Hepatic stellate cell (primary cell): ENCODE measurements at places on chromosomes 7 and 10.

DNA sequence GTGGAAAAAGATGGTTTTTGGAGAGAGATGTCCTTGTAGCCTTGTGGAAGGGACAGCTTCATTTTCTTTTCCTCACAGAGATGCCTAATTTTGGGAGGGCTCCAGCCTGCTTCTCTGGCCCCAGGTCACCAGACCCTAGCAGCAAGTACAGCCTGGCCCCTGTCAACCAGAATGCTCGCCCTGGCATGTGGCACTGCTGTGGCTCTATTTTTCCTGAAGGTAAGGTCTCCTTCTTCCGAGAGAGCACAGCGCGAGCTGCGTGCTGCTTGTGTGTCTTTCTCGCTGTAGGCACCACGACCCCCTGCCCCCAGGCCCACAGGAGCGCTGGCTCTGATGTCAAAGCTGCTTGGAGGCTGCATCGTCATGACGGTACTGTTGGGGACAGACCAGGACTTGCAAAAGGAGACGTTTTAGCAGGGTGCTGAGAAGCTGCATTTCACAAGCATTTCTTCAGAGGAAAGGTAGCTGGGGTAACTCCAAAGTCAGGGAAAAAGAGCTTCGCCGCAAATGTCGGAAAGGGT lies 58.7 kb downstream of the CLEC2L start:
- no peak for DNase-seq

DNA sequence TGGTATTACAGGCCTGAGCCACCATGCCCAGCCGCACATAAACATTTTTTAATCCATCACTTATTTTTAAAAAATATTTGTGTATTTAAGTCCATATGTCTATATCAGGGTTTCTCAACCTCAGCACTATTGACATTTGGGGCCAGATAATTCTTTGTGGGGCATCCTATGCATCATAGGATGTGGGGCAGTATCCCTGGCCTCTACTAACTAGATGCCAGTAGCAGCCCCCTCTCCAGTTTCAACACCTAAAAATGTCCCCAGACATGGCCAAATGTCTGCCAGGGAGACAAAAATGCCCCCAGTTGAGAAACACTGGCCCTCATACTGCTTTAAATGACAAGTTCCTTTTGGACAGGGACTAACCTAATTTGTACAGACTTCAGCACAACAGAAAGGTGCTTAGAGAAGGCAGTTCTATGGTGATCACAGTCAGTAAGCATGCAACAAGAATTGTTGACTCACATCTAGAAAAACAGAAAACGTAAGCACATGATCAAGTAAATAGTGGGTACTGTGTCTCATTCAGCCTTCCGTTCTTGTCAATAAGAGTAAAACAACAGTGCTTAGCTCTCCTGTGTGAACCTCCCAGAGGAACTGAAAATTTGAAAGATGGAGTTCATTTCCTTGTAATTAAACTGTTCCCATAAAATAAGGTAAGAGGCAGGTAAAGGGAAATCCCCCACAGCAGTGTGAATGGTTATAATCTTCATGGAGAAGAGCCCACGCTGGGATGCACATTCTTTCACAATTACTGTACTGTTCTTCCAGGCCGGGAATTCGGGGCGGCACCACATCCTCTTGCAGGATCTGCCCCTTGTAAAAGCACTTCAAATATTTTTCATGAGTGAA lies 17.3 kb upstream of the ADRB1 start:
- DNase-seq: peak; percentile 41

DNA sequence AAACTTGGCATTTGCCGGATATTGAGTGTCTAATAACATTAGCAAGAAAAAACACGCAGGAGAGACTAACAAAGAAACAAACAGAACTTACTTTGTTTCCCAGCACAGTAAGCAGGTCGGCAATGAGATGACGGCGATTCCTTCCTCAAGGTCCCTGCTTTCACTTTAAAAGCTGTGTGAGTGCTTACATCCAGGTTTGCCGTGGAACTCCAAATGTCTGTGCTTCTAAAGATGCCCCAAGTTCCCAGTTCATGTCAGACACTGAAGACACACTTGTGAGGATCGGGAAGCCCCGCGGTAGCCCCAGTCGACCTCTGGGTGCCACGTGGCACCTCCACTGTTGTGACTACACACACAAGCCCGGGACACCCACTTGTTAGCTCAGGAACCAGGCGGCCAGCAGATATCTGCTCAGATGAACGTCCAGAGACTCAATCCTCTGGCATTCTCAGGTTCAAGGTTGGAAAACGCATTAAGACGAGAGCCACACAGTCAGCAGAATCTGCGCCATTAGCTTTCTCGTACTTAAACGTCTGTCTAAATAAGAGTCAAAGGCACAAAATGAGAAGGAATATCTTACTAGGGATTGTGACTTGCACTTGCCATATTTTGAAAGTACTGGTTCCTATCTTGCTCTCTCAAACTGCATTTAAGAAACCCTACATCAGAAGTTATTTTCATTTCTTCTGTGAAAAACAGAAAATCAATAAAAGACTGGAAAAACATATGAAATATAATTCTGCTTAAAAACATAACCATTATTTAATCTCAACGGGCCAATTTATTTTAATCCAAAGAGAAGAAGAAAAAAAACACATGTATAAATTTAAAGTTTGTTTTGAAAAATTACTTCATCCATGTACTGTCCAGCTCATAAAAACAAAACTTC lies 207.6 kb upstream of the KLF14 start:
- no peak for DNase-seq

GRCh38 chr10:44673245-44673983 lies 237.7 kb upstream of the TMEM72 start:
- DNase-seq: no peak

- DNase-seq: no peak
Observed at GRCh38 chr7:121744319-121744718, 128.6 kb upstream of the PTPRZ1 start.

GRCh38 chr7:38432080-38432479 lies 158.6 kb upstream of the TARP start:
- DNase-seq: no peak

DNA sequence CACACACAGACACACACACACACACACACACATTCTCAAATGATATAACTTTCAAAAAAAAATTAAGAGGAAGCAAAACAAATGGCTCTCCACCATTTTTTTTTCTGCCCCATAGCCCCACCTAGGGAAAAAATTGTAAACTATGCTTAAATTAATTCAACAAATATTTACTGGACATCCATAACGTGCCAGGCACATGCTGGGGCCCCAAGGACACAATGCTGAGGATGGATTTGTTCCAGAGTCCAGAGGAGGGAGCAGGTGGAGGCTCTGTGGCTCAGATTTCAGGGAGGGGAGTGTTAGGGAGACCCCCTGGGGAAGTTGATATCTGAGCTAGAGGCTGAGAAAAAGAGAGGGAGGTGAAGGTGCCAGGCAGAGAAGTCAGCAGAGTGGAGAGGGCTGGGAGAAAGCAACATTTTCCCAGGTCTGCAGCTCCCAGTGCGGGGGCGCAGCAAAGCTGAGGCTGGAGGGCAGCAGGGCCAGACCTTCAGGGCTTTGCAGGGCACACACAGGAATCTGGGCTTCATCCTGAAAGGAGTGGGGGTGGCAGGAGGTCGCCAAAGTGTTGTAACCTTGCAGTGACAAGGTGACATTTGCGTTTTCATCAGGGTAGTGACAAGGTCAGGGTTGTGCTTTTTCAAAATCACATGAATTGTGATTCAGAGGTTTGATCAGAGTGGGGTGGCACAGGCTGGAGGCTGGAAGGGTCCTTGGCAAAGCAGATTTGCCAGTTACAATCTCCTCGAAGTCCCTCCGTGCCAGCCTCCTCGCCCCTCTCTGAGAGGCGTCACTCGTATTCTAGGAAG lies 261.6 kb downstream of the WDR11 start:
- no peak for DNase-seq

GRCh38 chr7:5494683-5495561 lies 71.3 kb upstream of the TNRC18 start:
- DNase-seq: peak; percentile 93

GRCh38 chr7:24545215-24545614 lies 28.0 kb upstream of the PALS2 start:
- no peak for DNase-seq

GRCh38 chr7:131106681-131107336 lies 220.9 kb upstream of the MKLN1 start:
- DNase-seq: peak; percentile 54

DNA sequence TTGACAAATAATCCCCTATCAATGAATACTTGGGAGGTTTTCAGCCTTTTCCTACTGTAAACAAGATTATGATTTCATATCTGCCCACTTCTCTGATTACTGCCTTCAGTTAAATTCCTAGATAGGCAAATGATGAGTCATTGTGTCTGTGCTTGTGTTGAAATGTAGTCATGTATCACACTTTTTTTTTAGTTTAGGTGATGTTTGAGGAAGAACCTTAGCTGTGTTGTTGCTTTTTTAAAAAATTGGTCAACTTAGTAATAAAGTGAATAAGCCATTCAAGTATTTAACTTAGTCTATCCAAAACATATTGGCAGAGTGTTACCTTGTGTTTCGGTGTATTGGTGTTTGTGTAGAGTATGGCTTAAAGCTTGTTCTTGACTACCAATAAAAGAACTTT lies 60.0 kb downstream of the WAC start:
- peak; percentile 29 for DNase-seq

- DNase-seq: no peak
Observed at GRCh38 chr7:34058801-34059135, 153.4 kb downstream of the BMPER start.

GRCh38 chr10:98444314-98445006 lies 2.3 kb downstream of the HPS1 start:
- DNase-seq: no peak

DNA sequence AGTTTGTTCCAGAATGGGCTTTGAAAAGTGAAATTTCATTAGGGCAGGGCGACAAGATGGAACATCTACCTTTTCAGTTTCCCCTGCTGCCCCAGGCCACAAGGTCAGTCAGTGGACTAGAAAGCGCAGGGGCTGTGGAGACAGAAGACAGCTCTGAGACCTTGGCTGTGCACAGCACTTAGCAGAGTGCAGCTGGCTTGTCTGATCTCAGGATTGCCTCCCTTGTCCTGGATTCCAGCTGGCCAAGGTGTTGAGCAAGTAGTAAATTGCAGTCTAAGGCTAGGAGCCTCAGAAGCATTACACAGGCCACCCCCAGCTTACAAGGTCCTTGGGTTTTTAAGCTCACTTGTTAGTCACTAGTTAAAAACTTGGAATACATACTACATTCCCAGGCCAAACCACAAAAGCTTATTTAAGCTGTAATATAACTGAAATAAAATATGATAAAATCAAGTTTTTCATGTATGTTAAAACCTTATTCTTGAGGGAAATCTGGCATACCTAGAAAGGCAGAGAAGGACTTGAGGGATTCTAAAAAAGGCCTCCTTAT lies 67.3 kb upstream of the NPY start:
- DNase-seq: no peak

DNA sequence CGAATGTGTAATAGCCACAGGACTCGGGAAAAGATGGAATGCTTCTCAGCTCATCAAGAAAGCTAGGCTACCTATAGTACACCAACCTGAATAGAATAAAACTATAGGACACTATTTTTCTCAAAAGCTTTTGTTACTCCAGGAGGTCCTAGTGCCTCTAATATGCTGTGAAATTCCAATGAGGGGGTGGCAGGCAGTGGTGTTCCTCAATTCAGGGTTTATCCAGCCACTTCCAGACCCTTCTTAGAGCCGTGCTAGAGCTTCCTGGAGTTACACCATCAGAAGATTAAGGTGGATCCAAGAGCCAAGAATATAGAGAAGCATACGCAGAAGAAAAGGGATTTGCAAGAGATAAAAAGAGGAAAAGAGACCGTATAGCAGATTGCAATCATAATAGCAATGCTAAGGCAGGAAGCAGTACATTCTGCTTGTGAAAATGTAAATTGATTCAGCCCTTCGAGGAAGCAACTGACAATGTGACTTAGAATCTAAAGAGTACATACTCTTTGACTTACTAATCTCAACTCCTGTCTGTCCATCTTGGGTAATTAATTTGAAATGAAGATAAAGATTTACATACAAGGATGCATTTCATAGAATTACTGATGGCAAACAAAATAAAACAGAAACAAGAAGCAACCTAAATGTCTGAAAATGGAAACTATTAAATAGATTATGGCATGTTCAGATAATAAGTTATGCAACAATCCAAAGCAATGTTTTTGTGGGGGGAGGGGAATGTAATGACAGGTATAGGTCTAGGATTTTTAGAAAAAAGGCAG lies 2.1 kb downstream of the ST8SIA6 start:
- DNase-seq: no peak

DNA sequence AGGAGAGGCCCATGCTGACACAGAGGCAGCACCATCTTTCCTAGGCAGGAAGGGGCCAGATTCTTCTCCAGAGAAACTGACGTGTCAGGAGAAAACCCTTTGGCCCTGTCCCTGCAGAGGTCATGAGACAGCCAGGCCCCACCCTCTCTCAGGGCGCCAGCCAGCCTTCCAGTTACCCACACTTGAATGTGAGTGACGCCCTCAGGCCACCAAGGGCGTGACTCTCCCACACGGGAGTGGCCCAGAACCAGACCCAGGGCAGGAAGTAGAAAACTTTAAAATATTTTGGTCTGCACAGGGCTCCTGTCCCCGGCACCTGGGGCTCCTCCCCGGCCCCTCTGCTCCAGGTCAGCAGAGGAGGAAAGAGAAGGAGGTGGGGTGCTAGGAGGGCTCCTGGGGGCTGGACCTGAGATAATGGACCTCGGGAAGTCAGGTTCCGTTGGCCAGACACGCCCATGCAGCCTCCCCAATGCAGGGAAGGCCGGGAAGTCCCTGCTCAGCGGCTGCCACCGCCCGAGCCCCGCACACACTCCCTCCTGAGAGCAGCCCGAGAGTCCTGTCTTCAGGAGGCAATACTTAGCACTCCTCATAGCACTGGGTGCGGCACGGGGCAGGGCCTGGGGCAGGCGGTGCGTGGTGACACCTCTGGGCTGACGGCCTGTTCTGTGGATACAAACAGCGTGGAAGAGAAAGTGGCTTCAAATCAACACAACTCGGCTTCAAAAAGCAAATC lies 67.0 kb upstream of the CFAP46 start:
- DNase-seq: no peak

- DNase-seq: no peak
Observed at GRCh38 chr7:42456267-42456666, 219.3 kb upstream of the GLI3 start.

- DNase-seq: no peak
Observed at GRCh38 chr10:30704026-30704600, 74.6 kb upstream of the LYZL2 start.

GRCh38 chr7:44065431-44066110 lies at the start of gene PGAM2:
Gene PGAM2 (minus strand): TSS chr7:44065567. CDS start chr7:44065529, 38 bp downstream.
- no peak for DNase-seq

DNA sequence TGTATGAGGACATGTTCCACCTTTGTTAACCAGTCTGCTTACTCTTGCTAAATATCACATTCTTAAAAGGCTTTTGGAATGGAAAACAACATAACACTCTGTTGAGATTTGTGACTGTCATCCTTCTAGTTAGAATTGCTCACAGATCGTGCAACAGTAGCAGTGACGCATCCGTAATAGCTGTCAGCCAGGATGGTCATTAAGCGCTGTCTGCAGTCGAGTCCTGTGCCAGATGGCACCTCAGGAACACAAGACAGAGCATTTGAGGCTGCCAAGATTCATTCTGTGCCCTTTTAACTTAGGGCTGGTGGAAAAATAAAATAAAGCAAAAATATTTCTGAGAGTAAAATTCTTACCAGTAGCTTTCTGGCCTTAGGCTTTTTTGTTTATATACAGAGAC lies 348.6 kb downstream of the ANKRD7 start:
- DNase-seq: no peak

GRCh38 chr7:149882248-149883047 lies 8.7 kb downstream of the ATP6V0E2 start:
- DNase-seq: no peak
